T-helper 17 cell (primary cell): ENCODE measurements at places on chromosomes 5 and 9. TPM values are rescaled to one million over a fixed set of nuclear protein-coding genes. Genes with fewer than 3 reads are reported as not detected.

DNA sequence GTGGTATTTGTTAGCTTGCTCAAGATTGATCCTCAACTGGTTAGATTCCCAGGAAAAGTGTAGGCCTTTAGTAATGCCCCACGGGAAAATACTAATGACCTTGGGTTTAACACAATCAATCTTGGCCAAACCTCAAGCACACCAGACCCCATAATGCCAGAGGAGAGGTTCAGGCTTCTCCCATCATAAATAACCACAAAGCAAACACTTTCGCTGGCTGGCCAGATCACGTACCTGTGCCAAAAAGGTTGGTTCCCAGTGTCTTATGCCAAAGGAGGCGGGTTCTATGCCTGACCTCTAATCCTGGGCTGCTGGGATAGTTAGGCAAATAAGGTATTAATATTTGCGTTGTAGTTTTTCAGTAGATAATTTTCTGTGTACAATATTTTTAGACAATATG lies 379.2 kb upstream of the CDH18 start:
- no peak for DNase-seq

- no peak for DNase-seq
These were observed 7.2 kb downstream of the EGFL7 start for GRCh38 chr9:136669791-136670464.

DNA sequence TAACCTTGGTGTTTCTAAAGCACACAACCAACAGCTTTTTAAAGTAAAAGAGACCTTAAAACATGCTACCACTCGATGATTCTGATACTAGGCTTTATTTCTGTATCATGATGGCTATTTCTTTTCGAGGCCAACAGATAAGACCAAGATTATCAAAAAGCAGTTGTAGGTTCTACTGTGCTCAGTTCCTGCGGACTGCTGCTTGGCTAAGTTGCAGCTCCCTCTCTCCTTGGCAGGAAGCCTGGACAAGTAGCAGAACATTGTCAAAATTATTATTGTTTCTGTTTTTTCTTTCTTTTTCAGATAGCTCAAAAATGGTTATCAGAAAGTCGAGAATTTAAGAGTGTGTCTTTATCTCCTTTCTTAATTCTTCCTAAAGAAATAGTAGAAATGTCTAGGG lies 607.6 kb downstream of the PTPRD start:
- no peak for DNase-seq

GRCh38 chr5:153938191-153938842 lies 100.4 kb downstream of the FAM114A2 start:
- no peak for DNase-seq

GRCh38 chr9:130137641-130138081 lies 34.5 kb upstream of the NCS1 start:
- no peak for DNase-seq

DNA sequence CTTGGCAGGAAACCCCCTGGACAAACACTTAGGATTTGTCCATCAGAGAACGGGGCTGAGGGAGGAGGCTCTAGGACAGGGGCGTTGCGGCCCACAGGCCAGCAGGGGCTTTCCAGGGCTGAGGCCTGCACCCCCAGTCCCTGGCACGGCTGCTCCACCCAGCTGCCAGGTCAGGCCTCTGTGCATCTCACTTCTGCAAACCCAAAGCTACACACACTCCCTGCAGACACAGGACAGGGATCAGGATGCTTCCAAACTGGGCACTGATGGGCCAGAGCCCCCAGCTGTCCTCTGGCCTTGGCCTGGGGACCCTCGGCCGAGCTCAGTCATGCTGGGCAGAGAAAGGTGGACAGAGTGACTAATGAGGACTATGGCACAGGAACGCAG lies 106.2 kb upstream of the SARDH start:
- DNase-seq: no peak

GRCh38 chr5:142512043-142513042 lies 173.5 kb downstream of the FGF1 start:
- DNase-seq: no peak

DNA sequence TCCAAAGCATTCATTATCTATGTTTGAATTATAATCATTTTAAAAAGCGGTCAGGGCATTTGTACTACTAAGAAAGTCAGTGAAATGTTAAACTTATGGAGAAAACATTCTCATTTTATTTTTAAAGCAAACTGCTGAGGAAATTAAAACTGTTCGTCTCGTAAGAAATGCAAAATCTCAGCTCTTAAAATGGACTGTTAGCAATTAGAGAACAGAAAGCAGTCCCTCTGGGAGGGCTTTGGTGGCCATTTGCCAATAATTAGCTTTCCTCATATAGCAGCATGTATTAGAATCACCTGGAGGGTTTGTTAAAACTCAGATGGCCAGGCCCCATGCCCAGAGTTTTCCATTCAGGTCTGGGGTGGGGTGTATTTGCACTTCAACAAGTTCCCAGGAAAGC lies 120.7 kb upstream of the RASEF start:
- no peak for DNase-seq

GRCh38 chr9:7146582-7146981 lies 388.8 kb downstream of the KDM4C start:
- DNase-seq: no peak

DNA sequence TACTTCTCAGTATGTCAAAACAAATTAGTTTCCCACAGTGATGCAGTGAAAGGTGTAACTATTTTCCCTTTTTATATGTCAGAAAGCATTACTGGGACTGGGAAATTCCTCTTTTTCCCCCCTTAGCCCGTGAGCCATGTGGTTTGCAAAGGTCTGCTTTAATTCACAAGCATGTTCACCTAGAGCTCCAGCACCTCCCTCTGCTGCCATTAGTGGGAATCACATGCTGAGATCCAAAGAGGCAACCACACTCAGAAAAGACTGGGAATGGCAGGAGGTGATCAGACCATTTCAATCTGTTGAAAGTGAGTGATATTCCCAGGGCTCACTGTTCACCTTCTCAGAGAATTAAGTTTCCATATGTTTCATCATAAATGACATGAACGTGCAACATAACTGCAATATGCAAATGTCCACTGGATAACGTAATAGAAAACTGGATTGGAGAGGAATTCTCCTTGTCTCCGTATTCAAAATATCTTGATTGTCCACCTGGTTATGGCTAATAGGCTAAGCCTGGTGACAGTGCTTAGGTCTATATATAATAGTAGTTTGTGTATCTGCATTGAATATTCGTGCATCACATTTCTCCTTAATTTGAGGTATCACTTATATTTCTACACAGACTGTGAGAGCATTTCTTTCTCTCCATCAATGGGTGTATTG lies 703.5 kb upstream of the WWC1 start:
- no peak for DNase-seq

Gene NIPSNAP3A
- 8.3 TPM for total RNA-seq

Gene OMD
- total RNA-seq: not detected

Gene OTULINL
- 42.8 TPM for total RNA-seq

Gene SYK
- 5.0 TPM for total RNA-seq

Gene PRRX2
- total RNA-seq: not detected

Gene UBE2QL1
- 0.05 TPM for total RNA-seq

Gene SPINK6
- not detected for total RNA-seq
